Activated CD4-positive, alpha-beta T cell treated with anti-CD3 and anti-CD28 coated beads, Interleukin-2, amount 50 U/mL, for 1 hour (primary cell): ENCODE measurements at places on chromosomes 4 and X.

DNA sequence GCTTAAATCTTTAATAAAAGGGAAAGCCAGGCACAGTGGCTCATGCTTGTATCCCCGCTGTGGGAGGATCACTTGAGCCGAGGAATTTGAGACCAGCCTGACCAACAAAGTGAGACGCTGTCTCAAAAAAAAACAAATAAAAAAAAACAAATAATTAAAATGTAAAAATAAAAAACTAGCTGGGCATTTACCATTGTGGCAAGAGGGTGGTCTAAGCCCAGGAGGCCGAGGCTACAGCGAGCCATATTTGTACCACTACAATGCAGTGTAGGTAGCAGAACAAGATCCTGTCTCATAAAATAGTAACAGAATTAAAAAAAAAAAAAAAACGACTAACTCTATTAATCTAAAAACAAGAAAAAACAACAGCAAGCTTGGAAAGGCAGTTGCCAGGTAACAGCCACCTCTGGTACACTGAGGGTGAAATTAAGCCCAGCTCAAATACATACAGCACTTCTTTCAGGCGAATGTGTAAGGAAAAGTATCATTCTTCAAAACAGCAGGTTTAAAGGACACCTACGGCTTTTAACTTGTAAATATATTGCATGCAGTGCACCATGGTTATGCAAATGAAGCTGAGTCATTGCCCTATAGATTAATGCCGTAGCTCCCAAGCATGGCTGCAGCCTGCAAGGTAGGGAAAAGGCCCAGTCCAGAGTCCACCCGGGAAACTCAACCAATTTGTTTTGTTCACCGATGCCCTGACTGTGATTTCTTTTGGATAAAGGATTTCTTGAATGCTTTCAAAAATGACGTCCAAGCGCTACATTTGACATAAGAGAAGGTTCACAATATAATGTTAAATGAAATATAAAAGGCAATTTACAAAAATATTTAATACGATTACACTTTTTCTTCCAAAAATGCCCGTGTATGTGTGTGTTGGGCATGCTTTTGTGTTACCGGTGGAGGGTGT, 14.5 kb upstream of the TXLNG start:
- DNase-seq = no peak

DNA sequence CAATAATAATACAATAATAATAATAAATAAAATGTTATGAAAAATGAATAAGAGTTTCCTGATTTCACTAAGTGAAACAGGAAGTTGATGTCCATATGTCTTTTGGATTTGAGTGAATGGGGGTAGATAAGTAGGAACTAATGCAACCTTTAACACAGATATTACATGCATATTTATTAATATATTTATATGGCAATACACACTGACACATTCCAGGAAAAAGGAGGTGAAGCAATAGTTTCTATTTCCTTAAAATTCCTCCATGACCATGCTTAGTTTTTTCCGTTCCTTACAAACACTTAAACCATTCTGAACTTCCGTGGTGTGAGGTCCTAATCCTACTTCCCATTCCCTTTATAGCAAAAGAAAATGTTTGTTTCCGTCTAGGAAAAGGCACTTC, 48.3 kb downstream of the ATXN3L start:
- no peak for DNase-seq

GRCh38 chr4:155707251-155707650, 40.6 kb downstream of the GUCY1A1 start:
- DNase-seq = no peak

DNA sequence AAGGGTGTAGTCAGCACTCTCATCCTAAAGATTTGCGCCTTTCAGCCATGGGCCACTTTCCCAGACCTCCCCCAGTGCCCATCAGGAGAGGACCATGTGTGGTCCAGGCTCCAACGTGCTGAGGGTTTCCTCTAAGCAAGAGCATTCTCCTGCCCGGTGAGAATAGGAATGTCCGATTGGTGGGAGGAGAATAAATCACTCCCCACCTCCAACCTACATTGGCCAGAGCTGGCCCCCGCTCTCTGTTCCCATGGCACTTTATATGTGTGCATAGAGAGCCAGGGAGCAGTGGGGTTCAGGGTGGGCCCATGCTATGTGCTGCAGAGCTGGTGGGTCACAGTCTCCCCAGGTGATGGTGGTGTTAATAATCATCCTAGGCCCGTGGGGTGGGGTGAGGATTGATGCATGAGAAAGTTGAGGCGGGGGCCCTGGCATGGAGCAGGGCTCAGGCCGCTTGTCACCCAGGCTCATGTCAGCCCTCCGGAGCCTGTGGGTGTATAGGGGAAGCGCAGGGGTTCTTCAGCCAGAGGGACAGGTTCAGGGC, 6.8 kb upstream of the SORCS2 start:
- DNase-seq = no peak

DNA sequence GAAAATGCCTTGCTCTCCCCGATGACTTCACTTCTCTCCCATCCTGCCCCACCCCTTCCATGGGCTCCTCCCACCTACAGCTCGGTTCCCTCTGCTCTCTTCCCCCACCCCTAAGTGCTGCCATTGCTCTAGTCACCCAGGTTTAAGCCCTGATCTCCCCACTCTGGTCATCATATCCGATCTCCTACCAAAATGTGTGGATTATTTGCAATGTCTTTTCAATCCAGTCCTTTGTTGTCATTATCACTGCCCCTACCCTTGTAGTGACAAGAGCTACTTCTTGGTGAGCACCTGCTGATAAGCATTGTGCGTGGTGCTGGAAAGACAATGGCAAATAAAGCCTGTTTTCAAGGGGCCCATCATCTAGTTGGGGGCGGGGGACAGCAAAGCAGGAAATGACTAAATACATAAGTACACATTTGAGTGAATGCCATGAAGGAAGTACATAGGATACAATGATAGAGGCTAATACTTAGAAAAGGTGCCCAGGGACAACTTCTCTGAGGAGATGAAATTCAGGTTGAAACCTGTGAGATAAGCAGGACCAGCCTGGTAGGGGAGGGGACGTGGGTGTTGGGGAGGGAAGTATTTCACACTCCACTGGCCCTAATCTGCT, 63.8 kb downstream of the DLG3 start:
- no peak for DNase-seq

DNA sequence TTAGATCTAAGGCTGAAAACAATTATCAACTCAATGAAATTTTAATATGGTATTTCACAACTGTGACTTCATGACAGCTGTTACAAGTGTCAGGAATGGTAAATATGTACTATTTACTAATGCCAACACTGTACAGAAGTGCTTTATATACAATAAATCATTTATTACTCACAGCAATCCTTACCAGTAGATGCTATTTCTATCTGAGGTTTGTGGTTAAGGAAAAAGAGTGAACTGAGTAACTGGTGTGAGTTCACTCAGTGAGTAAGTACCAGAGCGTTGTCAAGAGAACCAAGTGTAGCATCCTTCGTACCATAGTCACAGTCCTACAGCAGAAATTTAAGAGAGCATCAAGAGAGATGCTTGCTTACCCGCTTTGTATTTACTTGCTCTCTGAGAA, 23.3 kb downstream of the MTHFD2L start:
- DNase-seq = no peak

GRCh38 chr4:40330536-40330935, 4.6 kb upstream of the CHRNA9 start:
- DNase-seq = no peak
